ENCODE measurements at places on chromosomes 1 and 21.

GRCh38 chr1:95117207-95118066 lies at the start of gene TLCD4:
TSS of gene TLCD4 (plus strand) at chr1:95117355. CDS start at chr1:95143902, 26,547 bp downstream.
- DNase-seq, result no peak

- no peak for DNase-seq
Observed at GRCh38 chr1:41941381-41941780, 22.7 kb upstream of the HIVEP3 start.

- peak; percentile 97 for DNase-seq
Observed at GRCh38 chr1:26321315-26322041, 3.7 kb downstream of the CD52 start.

GRCh38 chr1:150791585-150791984 lies 16.5 kb downstream of the CTSK start:
- DNase-seq, result no peak

- no peak for DNase-seq
Observed at GRCh38 chr1:156690675-156691036, 13.4 kb upstream of the NES start.

DNA sequence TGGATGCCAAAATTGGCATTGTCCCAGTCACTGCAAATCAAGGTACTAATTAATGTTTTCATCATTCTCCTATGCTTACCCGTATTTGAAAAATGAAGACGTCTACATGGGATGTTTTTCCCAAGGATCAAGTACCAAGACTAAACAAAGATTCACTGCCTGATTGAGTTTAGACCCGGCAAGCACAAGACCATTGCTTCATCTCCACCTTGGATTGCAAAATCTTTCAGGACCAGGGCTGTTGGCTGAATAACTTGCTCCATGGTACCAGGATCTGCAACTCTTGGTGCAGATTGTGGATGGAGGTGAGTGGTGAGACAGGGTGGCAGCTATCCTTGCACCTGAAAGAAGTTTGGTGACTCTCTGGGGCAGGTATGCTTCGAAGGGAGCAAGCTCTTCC lies 122.5 kb upstream of the ETS2 start:
- DNase-seq, result no peak

DNA sequence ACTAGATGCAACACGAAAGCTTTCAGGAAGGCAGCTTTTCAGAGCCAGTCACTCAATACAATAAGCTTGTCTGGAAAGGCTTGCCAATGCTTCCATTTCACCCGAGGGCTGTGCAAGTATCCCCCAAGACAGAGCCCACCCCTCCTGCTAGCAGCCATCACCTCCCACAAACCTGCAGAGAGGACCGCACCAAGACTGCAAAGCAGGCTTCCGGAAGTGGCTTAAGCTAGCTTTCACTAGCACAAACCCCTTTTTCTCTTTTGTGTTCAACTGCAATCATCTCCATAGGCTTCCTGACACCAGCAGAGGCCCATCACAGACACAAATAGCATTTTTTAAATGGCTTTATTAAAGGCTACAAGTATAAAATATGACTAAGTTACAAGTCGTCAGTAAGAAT lies 31.5 kb downstream of the C1orf198 start:
- no peak for DNase-seq

DNA sequence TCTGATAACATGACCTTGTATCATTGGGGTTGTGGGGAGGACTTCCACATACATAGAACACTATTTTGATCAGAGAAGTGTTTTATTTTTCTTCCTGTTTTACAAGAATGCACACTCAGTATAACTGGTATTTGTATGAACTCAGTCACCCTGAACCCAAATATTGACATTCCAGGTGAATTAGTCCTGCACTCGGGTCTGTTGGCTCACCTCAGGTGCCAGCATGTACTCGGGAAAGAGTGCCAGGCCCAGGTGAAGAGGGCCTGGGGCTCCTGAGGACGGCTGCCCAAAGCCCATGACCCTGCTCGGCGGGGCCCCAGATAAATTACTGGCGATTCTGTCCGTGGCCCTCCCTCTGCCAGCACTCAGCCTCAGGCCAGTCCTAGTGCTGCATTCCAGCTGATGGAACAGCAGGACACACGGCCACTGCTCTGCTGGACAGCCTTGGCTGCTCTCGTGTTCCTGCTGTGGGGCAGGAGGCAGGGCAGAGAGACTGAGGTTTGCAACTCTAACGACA lies 75.4 kb upstream of the TMPRSS2 start:
- DNase-seq, result no peak

- DNase-seq, result no peak
Observed at GRCh38 chr1:46533179-46533864, 18.1 kb downstream of the KNCN start.

GRCh38 chr1:80472145-80472544 lies 1328.6 kb upstream of the ADGRL2 start:
- DNase-seq, result no peak

DNA sequence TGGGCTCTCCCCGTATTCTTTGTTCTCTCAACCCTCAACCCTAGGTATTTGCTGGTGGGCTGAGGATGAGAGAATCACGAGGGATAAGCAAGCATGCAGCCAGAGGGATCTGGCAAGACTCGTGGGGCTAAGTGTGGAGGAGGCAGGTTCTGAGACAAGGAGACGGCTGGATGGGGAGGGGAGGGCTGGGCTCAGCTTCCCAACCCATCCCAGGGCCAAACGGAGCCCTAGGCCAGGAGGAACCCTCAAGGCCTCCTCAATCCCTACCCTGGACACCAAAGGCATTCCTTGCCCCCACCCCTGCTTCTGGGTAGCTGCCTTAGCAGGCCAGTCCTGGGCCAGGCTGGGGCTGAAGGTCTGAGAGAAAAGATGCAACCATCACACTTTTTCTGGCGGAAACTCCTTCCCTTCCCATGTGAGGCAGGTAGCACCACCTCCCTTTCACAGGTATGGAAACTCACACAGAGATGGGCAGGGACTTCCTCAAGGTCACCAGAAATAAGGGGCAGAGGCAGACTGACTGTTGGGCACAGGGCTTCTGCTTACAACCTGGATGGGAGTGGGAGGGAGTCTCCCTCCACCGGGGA lies 6.2 kb downstream of the MEF2D start:
- DNase-seq, result no peak

DNA sequence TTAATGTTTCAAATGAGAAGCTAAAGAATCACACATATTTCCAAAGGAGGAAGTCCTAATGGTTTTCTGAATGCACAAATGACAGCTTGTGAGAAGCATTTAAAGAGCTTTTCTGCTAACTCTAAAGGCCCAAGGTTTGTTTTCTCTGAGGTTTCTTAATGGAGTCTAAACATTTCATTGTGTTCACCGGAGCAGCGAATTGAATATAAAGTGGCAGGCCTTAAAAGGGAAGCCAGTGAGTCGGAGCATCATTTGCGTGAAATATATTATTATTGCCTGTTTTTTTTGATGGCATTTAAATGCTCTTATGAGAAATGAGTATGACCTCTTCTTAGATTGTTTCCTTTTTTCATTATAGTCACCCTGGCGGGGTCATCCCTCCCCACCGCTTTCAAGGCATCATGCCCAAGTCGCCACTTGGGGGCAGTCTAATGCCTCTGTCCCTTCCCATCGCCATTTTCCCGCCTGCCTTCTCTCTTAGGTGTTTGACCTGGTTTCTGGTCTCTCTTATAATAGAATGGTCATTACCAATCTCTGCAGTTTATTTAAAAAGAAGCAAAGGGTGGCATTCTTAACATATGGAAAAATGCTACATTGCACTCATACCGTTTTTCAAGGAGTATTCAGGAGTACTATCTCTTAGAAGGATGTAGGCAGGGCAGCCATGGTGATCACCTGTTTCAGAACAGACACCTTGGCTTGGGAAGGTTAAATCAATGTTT lies 25.3 kb upstream of the OVAAL start:
- peak; percentile 52 for DNase-seq
